Stimulated activated CD4-positive, alpha-beta T cell treated with anti-CD3 and anti-CD28 coated beads, Interleukin-12 subunit alpha, Interleukin-12 subunit beta, amount 100 ng/mL, for 24 hours (primary cell): ENCODE measurements at places on chromosomes 12 and 14.

- DNase-seq = no peak
Observed at GRCh38 chr12:96335270-96335669, 65.0 kb downstream of the CDK17 start.

DNA sequence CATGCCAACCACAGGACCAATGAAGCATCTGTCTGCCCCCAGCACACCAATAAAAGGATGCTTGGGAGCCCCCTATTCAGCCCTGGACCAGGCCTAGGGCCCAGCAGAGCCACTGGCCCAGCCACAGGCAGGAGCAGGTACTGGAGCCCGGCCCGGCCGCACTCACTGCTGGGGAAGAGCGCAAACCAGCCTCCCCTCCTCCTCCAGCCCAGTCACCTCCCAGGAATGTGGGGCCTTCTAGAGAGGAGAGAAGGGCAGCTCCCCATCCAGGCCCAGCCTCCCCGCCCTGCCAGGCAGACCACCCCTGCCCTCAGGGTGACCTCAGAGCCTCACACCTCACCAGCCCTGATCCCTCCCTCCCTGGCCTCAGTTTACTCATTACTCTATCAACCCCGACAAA is 56.2 kb downstream of the CCNK start:
- DNase-seq = no peak

GRCh38 chr12:98319716-98320425 is 195.5 kb upstream of the TMPO start:
- no peak for DNase-seq

DNA sequence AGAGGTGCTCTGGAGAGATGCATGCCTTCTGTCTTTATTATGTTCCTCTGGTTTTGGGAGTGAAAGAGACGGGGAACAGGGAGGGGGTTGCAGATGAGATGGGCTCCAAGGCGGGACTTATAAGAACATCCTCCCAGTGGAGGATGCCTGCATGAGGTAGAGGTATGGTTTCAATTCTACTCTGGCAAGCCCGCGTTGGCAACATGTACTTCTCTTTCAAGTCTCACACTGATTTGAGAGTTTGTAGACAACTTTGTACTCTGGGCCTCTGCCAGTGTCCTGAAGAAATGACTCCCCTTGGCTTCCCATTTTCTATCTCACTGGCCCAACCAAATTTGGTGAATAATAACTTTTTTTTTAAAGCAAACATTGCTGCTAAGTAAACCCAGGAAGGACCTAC is 121.3 kb downstream of the C12orf75 start:
- no peak for DNase-seq

DNA sequence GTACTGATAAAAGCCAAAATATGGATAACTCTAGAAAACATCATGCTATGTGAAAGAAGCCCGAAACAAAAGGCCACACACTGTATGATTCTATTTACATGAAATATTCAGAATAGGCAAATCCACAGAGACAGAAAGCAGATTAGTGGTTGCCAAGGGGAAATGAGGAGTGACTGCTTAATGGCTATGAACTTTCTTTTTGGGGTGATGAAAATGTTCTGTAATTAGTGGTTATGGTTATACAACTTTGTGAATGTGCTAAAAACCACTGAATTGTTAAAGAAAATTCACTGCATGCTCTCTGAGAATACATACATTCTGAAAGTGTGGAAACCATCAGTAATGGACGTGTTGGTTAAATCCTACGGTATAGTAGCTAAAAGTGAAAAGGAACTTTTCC is 39.9 kb upstream of the STON2 start:
- no peak for DNase-seq

GRCh38 chr12:57674691-57675090 is 19.2 kb upstream of the OS9 start:
- DNase-seq = no peak
